SK-N-MC (cell line): ENCODE measurements at places on chromosomes 16 and 17.

- DNase-seq, result no peak
Measured at GRCh38 chr16:57797216-57797525, 5.1 kb downstream of the KIFC3 start.

DNA sequence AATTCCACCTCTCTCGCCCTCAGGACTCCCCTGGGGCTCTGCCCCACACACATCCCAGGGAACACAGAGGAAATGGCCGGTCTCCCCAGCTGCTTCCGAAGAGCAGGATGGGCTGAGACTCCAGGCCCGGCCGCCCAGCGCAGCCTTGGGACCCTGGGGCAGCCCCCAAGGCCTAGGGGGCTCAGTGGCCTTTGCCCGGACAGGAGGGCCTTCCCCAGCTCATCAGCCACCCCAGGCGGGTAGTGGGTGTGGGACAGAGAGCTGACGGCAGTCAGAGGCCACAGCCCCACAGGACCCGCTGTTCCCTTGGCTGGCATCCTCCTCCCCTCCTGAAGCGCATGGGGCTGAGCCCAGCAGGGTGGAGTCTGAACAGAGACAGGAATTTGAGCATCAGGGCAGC lies 6.2 kb upstream of the CBFA2T3 start:
- no peak for DNase-seq

DNA sequence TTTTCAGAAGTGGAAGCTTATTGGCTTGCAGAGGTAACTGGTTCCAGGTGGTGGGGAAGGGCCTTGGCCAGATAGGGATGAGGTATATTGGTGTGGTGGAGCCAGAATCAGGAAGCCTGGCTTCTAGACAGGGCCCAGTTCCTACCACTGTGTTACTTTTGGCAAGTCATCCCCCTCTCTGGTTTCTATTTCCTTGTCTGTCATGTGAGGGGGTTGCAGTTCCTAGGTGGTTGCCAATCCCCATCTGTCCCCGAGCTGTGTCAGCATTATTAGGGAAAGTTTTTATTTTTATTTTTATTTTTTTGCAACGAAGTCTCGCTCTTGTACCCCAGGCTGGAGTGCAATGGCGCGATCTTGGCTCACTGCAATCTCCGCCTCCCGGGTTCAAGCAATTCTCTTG lies 3.0 kb downstream of the SMCR8 start:
- no peak for DNase-seq

DNA sequence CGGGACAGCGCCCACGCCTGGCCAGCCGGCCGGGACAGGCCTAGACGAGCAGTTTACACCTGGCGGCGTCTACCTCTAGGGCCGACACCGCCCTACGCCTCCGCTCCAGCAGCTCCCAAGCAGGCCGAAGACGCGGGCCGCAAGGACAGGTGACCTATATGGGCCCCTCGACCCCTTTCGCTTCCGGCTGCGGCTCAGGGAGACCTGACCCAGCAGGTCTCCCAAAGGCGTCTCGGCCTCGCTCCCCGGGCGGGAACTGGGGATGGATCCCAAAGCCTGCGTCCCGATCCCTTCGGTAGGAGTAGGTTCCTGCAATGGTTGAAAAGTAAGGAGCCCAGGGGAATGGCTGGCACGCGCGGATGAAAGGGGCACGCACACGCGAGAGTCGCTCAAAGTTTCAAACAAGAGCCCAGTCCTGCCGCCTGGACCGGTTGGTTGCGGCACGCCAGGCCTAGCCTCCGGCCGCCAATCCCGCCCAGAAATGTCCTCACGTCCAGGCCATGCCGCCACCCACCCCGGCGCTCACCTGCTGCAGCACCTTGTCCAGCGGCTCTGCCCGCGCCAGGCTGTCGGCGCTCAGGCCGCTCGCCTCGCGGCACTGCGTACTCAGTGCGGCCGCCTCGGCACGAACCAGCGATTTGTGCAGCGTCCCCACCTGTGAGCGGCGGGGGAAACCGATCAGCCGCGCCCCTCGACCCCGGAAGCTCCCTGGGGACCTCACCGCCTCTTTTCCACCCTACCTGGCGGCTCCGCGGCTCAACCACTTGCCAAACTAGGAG lies 630 bp downstream of the ESRP2 start:
- no peak for DNase-seq

- DNase-seq, result no peak
Measured at GRCh38 chr17:12730931-12731521, 58.3 kb upstream of the ARHGAP44 start.

- DNase-seq, result no peak
Measured at GRCh38 chr17:65156185-65156834, 19.1 kb downstream of the RGS9 start.

- no peak for DNase-seq
Measured at GRCh38 chr17:19372866-19373504, 5.3 kb upstream of the MAPK7 start.

GRCh38 chr17:72387487-72387886 lies 266.7 kb downstream of the SOX9 start:
- DNase-seq, result no peak
